ENCODE measurements at places on chromosomes 6 and 20.

- DNase-seq = no peak
Observed at GRCh38 chr6:11288065-11288464, 55.6 kb upstream of the NEDD9 start.

DNA sequence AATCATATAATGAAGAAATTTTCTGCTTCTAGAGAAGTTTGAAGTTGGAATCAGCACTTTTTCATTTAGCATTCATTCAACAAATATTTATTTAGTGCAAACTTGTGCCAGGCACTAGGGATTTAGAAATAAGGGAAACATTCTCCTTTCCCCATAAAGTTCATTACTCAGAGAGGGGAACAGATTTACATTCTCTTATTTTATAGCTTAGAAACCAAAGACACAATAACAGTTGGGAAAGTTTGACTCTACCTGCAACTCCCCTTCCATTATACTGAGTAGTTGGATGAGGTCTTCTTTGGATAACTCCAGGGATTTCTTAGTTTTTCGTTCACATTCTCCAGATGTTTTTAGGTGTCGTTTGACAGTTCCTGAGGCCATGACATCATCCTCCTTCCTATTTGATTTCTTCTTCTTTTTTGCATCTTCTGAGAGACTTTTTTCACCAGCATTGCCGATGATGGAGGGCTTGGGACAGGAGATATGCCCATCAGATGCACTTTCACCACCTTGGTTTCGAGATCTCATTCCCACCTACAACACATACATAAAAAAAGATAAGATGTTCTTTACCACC is 79.1 kb downstream of the FILIP1 start:
- no peak for DNase-seq

- DNase-seq = no peak
Observed at GRCh38 chr6:152696522-152696921, 1.2 kb upstream of the MYCT1 start.

DNA sequence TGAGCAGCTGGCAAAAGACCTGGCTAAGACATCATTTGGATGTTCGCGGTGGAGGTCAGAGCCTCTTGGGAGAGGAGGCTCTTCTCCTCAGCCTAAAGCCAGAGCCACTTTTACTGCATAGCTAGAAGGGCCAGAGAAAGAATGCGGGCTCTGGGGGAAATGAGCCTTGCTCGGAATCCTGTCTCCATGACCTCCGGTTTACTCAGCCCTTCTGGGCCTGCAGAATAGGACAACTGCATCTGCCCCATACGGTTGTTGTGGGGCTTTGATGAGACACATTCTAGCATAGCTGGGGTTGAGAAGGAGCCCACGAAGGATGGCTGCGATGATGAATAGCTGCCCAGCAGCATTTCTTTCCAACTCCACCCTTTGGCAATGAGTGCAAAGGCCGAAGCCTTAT is 115.0 kb upstream of the SLC22A23 start:
- DNase-seq = no peak

- no peak for DNase-seq
Observed at GRCh38 chr6:167956983-167957492, 40.4 kb upstream of the KIF25 start.

- no peak for DNase-seq
Observed at GRCh38 chr6:108955329-108955949, 107.2 kb downstream of the ARMC2 start.

- no peak for DNase-seq
Observed at GRCh38 chr6:22008248-22008836, 288.5 kb downstream of the PRL start.

GRCh38 chr6:47579040-47579439 is 101.5 kb downstream of the CD2AP start:
- DNase-seq = no peak

DNA sequence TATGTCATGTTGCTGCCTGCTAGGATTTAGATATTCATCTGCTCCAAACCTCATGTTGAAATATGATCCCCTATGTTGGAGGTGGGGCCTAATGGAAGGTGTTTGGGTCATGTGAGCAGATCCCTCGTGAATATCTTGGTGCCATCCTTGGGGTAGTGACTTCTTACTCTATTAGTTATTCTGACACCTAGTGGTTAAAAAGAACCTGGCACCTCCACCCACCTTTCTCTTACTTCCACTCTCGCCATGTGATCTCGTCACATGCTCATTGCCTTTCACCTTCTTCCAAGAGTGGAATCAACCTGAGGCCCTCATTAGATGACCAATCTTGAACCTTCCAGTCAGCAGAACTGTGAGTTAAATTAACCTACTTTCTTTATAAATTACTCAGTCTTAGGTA is 549.4 kb upstream of the SYNCRIP start:
- DNase-seq = no peak

GRCh38 chr6:44954281-44954680 is 373.8 kb upstream of the RUNX2 start:
- DNase-seq = no peak

DNA sequence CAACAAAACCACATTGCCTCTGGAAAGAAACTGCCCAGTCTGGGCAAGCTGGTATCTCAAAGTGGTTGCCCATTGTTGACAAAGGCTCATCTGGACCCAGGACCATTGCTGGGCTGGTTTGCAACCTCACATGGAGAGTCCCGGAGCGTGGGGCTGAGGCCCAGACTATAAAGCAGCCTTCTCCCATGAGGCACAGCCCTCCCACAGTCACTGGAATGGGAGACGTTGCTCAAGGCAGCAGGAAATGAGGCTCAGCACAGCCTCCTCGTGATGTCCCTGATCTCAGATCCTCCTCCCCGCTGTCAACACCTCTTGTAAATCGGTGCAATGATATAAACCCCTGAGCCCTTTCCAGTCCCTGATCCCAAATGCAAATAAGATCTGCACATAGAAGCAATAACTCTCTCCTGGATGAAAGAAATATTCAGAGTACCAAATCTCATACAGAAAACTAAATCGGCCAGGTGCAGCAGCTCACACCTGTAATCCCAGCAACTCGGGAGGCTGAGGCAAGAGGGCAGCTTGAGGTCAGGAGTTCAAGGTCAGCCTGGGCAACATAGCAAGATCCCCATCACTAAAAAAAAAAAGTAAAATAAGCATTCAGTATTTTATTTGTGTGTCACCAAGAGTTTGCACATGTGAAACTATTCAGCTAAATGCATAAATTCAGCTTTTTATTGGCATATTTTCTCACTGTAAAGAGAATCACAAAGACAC is 103.0 kb upstream of the RREB1 start:
- peak; percentile 25 for DNase-seq

- no peak for DNase-seq
Observed at GRCh38 chr6:14894105-14894504, 351.8 kb upstream of the JARID2 start.

- DNase-seq = no peak
Observed at GRCh38 chr6:69601132-69601531, 195.7 kb downstream of the LMBRD1 start.

DNA sequence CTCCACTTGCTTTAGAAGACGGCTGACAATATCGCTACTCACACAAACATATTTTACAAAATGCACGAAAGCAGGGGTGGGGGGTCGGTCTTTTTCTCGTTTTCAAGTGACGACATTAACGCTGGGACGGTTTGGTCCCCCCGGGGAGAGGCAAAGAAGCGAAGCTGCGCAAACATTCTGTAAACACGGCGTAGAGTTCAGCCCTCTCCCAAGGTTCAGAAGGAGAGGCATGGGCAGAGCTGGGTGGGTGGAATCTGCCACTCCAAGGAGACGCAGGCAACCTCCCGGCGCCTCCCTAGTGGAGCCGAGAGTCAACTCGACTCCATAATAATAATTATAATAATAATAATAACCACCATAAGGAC is 2.4 kb downstream of the NKX2-2 start:
- DNase-seq = no peak

- DNase-seq = no peak
Observed at GRCh38 chr20:33611106-33611505, 51.0 kb upstream of the C20orf144 start.

Measured in right hindlimb (tissue), 1 donor.